Chondrocyte (in vitro differentiated cells): ENCODE measurements at places on chromosomes 1 and 21. TPM values are rescaled to one million over a fixed set of nuclear protein-coding genes. Genes with fewer than 3 reads are reported as not detected.

The TRIM67 gene
- total RNA-seq: 1.2 to 2.9 TPM (median 1.6 TPM) in 3 replicates

The RAB7B gene
- total RNA-seq: 3.5 to 4.5 TPM (median 4.4 TPM) in 3 replicates

The ICOSLG gene
- total RNA-seq: 1.3 to 5.2 TPM (median 5.1 TPM) in 3 replicates

The RNASEL gene
- total RNA-seq: 3.5 to 5.2 TPM (median 4.0 TPM) in 3 replicates

The OR2L5 gene
- total RNA-seq: not detected in 3 replicates
